Activated CD4-positive, alpha-beta T cell treated with anti-CD3 and anti-CD28 coated beads, Interleukin-2, amount 10 ng/mL, durations not matched to agents 7 days and 5 days (primary cell): ENCODE measurements at places on chromosomes 7 and 10. TPM values are rescaled to one million over a fixed set of nuclear protein-coding genes. Genes with fewer than 3 reads are reported as not detected.

DNA sequence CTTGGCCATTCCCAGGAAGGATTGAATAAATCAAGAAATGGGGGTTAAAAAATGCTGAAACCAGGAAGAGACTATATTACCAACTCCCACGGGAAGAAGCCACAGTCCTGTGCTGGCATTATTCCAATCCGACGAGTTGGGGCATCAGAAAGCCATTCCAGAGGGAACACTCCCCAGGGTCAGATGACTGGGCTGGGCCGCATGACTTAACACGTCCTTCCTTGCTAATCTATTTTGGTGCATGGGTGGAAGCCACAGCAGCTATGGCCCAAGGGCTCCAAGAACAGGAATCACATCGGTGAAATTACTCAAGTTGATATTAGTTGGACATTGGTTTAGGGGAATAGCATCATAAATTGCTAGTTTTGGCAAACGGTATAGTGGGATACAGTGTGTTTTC is 592.9 kb upstream of the NRP1 start:
- DNase-seq: no peak

DNA sequence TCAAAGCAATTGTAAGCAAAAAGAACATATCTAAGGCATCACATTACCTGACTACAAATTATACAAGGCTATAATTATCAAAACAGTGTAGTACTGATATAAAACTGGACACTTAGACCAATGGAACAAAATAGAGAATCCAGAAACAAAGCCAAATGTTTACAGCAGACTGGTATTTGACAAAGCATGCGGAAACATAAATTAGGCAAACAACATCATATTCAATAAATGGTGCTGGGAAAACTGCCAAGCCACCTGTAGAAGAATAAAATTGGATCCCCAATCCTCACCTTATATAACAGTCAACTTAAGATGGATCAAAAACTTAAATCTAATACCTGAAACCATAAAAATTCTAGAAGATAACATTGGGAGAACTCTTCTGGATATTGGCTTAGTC is 240.8 kb upstream of the POM121L12 start:
- no peak for DNase-seq

The TLL2 gene
- total RNA-seq: 0.17 TPM

GRCh38 chr7:36208997-36209813 is 56.2 kb downstream of the EEPD1 start:
- no peak for DNase-seq

The DHX32 gene
- total RNA-seq: 9.6 TPM

GRCh38 chr7:80224415-80224814 is 89.8 kb downstream of the GNAI1 start:
- DNase-seq: no peak

DNA sequence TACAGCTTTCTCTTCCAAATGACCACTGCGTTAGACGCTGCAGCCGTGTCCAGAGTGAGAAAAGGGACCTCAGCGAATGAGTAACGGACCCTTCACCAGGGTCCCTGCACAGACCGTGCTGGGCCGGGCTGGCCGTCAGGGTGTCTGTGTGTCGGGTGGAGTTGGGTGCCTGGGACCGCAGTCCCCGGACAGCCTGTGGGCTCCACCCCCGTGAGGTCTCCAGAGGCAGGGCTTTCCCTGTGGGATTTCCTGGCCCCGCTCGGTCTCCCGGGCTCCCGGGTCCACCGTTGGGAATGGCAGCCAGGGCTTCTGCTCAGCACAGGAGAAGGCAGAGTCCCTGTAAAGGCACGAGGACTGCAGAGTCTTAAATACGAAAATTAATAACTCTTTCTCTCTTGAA is 509.7 kb downstream of the TCERG1L start:
- DNase-seq: no peak

The LRRC61 gene
- 12.8 TPM for total RNA-seq

GRCh38 chr7:87151729-87152111 is 533 bp upstream of the DMTF1 start:
- no peak for DNase-seq

- no peak for DNase-seq
Measured at GRCh38 chr10:31706464-31707092, 222.1 kb downstream of the ARHGAP12 start.

DNA sequence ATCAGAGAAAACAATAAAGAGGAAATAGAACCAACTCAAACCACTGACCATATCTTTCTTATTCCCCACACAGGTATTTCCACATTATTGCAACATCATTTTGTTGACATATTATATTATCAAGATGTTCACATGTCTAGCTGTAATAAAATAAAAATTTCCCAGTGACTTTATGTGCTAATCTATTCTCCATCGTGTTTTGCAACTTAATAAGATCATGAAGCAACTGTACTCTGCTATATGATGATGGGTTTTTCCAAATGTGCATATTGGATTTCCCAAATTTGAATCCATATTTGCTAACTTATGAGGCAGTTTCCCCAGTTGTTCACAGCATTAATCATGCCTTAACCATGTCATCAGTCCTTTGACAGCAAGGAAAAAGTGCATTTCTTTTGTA is 127.8 kb downstream of the ITGB8 start:
- no peak for DNase-seq

- no peak for DNase-seq
Measured at GRCh38 chr10:21176934-21177480, 279.9 kb upstream of the NEBL start.

- no peak for DNase-seq
Measured at GRCh38 chr7:156274557-156274956, 366.0 kb upstream of the RNF32 start.

The FKBP6 gene
- total RNA-seq: not detected

DNA sequence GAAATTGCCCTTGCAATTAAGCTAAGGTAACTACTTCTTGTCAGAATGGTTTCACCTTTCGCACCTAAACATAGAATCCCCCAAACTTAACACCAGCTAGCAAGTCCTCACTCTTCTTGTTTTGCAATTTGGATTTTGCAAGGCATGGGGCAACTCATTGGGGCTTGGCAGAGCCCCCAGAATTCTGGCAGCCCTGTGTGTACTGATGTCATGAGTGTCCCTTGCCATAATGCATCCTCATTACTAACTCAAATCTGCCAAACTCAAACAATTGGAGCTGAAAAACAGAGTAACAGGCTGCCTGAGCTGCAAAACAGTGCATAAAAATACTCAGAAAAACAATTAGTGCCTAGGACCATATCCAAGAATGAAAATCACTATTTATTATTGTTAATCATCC is 7.9 kb upstream of the XPNPEP1 start:
- no peak for DNase-seq

- DNase-seq: peak; percentile 5
Measured at GRCh38 chr7:44325201-44325671, at the start of gene CAMK2B. TSS of gene CAMK2B (minus strand) at chr7:44325594. CDS start at chr7:44325421, 173 bp downstream.

DNA sequence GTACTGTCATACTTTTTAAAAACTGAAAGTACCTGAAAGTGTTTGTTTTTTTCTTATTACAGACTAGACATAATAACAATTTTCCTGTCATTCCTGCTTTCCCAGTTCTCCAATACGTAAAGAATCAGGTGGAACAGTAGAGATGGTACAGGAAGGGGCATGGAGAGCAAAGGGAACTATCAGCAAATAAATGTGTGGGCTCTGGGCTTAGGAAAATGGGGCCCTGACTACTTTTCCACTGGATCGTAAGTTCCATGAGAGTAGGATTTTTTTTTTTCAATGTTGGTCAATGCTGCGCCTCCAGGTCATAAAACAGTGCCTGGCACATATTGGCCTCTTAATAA is 15.2 kb upstream of the FAS start:
- DNase-seq: no peak

The GBX1 gene
- not detected for total RNA-seq

- DNase-seq: no peak
Measured at GRCh38 chr10:43706166-43706565, 57.5 kb upstream of the ZNF32 start.

DNA sequence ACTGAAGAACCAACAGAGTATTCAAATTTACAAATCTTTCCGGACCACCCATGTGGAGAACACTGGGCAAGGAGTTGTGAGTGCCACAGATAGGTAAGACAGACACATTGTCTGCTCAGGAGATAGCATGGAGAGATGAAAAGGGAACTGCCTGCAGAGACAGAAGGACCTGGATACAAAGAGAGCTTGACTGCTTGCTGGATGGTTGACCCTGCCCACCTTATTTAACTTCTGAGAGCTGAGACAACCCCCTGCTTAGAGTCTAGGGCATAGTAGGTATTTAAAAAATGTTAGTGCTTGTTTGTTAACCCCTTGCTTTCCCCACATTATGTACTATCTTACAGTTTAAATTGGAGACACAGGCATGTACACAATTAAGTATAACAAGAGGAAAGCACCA is 314.1 kb downstream of the THSD7A start:
- no peak for DNase-seq
